ENCODE measurements at places on chromosomes 16 and 17. TPM values are rescaled to one million over a fixed set of nuclear protein-coding genes. Genes with fewer than 3 reads are reported as not detected.

The FOXN1 gene
- polyA plus RNA-seq, result not detected

The EIF4A3 gene
- 47.2 TPM for polyA plus RNA-seq

The HBZ gene
- polyA plus RNA-seq, result not detected

The C17orf50 gene
- polyA plus RNA-seq, result not detected

The CTRB2 gene
- 13.0 TPM for polyA plus RNA-seq

The PDE6G gene
- 1.4 TPM for polyA plus RNA-seq

The VAT1L gene
- 0.54 TPM for polyA plus RNA-seq

The C16orf54 gene
- 1.4 TPM for polyA plus RNA-seq

The KAT7 gene
- 6.0 TPM for polyA plus RNA-seq

The ZNF232 gene
- 11.2 TPM for polyA plus RNA-seq

The RNF213 gene
- 54.3 TPM for polyA plus RNA-seq

The P2RX5 gene
- polyA plus RNA-seq, result 0.67 TPM

The CHD9NB gene
- polyA plus RNA-seq, result 2.7 TPM

The TOX3 gene
- 10.5 TPM for polyA plus RNA-seq

The NAGS gene
- 46.3 TPM for polyA plus RNA-seq

The KRT28 gene
- not detected for polyA plus RNA-seq

The CLEC10A gene
- 11.6 TPM for polyA plus RNA-seq

The CD7 gene
- polyA plus RNA-seq, result 10.8 TPM

The CCL8 gene
- polyA plus RNA-seq, result 10.5 TPM

The ZNF750 gene
- polyA plus RNA-seq, result not detected

The FN3K gene
- polyA plus RNA-seq, result 261 TPM

The KRT16 gene
- 0.25 TPM for polyA plus RNA-seq

Measured in small intestine (tissue), 16 donors.